Transverse colon (tissue), 4 donors: ENCODE measurements at places on chromosomes 4 and X.

DNA sequence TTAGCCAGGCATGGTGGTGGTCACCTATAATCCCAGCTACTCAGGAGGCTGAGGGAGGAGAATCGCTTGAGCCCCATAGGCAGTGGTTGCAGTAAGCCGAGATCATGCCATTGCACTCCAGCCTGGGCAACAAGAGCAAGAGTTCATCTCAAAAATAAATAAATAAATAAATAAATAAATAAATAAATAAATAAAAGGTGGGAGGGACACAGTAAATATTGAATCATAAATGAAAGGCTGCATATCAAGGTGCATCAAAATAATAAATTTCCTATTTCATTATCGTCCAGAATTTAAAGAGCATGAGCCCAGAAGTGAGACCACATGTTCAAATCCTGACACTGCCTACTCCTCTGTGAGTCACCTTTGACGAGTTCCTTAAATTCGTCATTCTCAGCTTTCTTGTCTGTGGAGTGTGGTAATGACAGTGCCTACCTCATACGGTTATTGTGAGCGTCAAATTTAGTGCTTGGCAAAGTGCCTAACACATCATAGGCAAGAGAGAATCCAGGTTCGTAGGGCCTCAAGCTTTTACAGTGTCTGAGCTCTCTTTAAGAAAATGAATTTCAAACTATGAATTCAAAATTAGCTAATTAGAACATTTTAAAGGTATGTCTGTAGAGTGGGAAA lies 49.9 kb downstream of the IL15 start:
- DNase-seq: no peak

DNA sequence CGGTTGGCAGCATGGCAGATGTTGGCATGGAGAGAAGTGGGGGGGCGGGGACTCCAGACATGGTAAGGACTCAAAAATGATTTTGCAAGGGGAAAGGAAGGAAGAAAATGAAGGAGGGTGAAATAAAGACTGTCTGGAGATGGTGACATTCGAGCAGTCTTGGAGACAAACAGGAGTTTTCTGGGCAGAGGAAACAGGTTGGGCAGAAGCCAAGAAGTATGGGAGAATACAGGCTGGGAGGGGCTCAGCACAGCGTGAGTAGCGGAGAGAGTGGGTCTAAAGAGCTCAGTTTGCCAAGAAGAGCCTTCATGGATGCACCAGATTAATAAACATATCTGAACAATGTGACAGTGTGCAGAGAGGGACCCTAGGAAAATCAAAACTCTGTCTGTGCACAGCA lies 13.3 kb upstream of the CRMP1 start:
- no peak for DNase-seq

DNA sequence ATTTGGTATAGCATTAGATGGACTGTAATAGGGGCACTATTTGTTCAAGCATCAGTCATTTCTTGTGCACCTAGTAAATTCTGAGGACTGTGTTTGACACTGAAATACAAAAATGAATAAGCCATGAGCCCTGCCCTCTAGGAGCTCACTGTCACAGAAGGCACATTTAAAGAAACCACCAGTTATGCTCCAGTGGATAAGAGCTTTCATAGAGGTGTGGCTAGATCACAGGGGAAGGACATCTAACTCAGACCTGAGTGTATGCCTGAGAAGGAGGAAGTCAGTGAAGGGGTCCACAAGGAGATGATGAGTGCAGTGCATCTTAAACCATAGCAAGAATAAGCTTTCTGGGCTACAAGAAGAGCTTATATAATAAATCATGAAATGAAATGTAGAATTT lies 40.1 kb downstream of the BTC start:
- no peak for DNase-seq

- DNase-seq: no peak
Observed at GRCh38 chr4:150182794-150183193, 104.5 kb downstream of the DCLK2 start.

GRCh38 chrX:13364230-13364857 lies 44.5 kb upstream of the ATXN3L start:
- DNase-seq: no peak

GRCh38 chr4:3409571-3410091 lies 32.1 kb upstream of the HGFAC start:
- no peak for DNase-seq

DNA sequence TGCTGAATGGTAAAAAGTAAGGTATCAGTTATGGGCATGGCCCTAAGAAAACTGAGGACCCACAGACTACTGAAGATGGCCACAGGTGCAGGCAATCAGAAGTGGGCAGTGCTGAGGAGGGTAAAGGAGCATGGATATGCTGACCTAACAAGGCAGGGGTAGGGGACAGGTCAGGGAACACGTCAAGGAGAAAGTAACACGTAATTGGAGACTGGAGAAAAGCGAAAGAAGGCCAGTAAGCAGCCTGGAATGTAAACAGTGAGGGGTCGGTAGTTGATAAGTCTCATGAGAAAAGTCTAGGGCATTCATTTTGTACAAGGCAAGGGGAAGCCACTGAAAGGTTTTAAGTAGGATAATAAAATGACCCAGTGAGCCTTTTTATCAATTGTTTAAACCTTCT lies 153.3 kb downstream of the PRDM5 start:
- no peak for DNase-seq

DNA sequence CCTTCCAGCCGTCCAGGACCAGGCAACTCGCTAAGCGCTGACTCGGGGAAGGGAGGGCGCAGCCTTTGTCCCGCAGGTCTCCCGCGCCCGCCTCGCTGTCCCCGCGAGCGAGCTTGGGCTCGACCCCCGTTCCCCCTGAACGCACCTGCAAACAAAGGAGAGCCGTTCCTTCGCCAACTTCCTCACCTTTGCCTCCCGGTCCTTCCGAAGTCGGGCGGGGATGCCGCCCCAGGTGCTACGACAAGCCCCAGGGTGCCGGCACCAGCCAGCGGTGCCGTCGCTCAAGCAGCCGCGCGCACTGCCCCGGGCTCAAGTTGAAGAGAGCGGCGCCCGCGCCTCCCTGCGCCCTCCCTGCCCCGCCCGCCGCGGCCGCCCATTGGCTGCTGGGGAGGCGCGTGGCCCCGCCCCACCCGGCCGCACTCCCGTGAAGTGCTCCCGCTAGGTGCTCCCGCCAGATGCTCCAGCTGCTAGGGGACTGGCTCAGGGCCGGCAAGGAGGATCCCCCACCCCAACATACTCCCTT lies 107.1 kb downstream of the NSUN7 start:
- DNase-seq: peak; percentile 38

GRCh38 chr4:139767168-139767567 lies 101.5 kb downstream of the MGST2 start:
- DNase-seq: no peak

- DNase-seq: no peak
Observed at GRCh38 chr4:176309772-176310171, 10.0 kb upstream of the SPCS3 start.

DNA sequence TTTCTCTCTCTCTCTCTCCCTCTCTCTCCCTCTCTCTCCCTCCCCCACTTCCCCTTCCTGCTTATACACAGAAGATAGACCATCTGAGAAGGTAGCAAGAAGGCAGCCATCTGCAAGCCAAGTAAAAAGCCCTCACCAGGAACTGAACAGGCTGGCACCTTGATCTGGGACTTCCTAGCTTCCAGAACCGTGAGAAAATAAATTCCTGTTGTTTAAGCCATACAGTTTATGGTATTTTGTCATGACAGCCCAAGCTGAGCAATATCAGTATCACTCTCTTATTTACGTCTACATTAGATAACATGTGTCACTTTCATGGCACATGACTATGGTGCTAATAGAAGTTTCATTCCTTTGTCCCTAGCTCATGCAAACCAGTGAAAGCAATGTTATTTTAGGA lies 581.1 kb downstream of the INPP4B start:
- no peak for DNase-seq

- DNase-seq: peak; percentile 23
Observed at GRCh38 chr4:155759372-155760252, 791 bp downstream of the GUCY1B1 start.

DNA sequence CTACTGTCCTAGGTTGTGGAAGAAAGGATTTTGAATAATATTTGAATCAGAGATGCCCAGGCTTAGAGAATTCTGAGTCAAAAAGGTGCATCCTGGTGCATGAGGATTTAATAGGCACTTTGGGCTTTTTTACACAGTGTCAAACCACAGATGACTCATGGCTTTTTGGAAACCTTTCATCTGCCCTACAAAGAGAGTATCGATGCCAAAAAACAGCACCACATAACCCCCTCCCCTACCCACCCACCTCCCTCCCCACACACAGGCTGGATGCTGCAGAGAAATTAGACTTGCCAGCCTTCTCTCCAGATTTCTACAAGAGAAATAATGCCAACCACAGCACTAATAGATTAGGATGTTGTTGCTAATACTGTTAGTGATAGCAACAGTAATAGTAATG lies 779.3 kb downstream of the NLGN4X start:
- no peak for DNase-seq

- no peak for DNase-seq
Observed at GRCh38 chrX:114581528-114582263, 2.2 kb upstream of the HTR2C start.

GRCh38 chrX:10901290-10901633 lies 209.9 kb upstream of the HCCS start:
- no peak for DNase-seq

DNA sequence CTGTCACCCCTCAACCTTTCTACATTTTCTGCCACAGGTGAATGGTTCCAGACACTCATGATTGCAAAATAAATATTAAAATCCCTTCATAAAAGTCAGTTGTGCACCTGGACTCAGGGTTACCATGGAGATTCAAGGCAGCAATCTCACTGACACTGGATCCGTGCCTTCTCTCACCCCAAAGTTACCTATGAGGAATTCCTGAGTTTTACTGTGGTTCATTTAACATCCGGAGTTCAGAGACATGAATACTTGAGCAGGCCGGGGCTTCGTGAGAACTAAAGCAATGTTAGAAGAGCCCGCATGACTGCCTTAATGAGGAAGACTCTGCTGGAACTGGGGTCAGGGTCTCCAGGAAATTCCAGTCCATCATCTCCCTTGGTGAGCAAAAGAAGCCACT lies 12.5 kb upstream of the CLNK start:
- no peak for DNase-seq
